ENCODE measurements at places on chromosomes 2 and 18. TPM values are rescaled to one million over a fixed set of nuclear protein-coding genes. Genes with fewer than 3 reads are reported as not detected.

The NOTO gene
- total RNA-seq = not detected

The PARD6G gene
- total RNA-seq = 2.7 TPM

The LAMA3 gene
- total RNA-seq = 52.1 TPM

The UGT1A5 gene
- 0.13 TPM for total RNA-seq

The LAMA1 gene
- 0.07 TPM for total RNA-seq

The LYPD6B gene
- 0.10 TPM for total RNA-seq

The GPR55 gene
- not detected for total RNA-seq

The RFX8 gene
- total RNA-seq = not detected

The GPBAR1 gene
- 0.29 TPM for total RNA-seq

The HOXD11 gene
- 5.5 TPM for total RNA-seq

The C2orf72 gene
- total RNA-seq = 6.0 TPM

The COLEC12 gene
- 0.06 TPM for total RNA-seq

The EXOC6B gene
- total RNA-seq = 7.4 TPM
